Left renal cortex interstitium (tissue), 4 donors: ENCODE measurements at places on chromosomes 13 and 19. TPM values are rescaled to one million over a fixed set of nuclear protein-coding genes. Genes with fewer than 3 reads are reported as not detected.

GRCh38 chr13:101258509-101258908, 157.8 kb downstream of the NALCN start:
- DNase-seq = no peak

GRCh38 chr13:110392510-110393240, 85.6 kb downstream of the COL4A2 start:
- no peak for DNase-seq

DNA sequence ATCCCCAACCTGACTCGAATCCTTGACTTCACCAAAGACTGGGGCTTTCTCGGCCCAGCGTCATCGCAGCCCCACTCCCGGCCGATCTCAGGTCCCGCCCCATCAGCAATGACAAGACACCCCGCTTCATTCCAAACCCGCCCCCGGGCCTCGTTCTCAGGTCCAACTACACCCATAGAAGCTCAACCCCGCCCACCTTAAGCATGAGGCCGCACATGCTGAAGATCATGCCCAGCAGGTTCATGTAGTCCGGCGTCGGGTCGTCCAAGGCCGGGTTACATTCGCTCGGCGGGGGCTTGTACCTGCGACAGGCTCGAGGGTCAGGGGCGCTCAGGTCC, 2.3 kb downstream of the WDR83 start:
- no peak for DNase-seq

DNA sequence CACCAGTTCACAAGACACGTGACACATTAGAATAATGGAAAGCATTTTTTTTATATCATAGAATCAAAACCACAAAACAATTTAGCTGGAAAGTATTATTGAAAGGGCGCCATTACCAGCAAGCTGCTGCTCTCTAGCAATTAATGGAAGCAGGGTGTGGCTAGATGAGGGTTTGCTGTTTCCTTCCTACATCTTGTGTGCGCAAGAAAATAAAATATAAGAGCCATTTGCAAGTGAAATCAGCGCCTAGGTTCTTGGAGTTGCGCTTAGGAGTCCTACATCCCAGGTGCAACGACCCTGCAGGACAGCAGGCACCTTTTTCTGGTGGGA, 140.9 kb downstream of the ZNF536 start:
- DNase-seq = no peak

DNA sequence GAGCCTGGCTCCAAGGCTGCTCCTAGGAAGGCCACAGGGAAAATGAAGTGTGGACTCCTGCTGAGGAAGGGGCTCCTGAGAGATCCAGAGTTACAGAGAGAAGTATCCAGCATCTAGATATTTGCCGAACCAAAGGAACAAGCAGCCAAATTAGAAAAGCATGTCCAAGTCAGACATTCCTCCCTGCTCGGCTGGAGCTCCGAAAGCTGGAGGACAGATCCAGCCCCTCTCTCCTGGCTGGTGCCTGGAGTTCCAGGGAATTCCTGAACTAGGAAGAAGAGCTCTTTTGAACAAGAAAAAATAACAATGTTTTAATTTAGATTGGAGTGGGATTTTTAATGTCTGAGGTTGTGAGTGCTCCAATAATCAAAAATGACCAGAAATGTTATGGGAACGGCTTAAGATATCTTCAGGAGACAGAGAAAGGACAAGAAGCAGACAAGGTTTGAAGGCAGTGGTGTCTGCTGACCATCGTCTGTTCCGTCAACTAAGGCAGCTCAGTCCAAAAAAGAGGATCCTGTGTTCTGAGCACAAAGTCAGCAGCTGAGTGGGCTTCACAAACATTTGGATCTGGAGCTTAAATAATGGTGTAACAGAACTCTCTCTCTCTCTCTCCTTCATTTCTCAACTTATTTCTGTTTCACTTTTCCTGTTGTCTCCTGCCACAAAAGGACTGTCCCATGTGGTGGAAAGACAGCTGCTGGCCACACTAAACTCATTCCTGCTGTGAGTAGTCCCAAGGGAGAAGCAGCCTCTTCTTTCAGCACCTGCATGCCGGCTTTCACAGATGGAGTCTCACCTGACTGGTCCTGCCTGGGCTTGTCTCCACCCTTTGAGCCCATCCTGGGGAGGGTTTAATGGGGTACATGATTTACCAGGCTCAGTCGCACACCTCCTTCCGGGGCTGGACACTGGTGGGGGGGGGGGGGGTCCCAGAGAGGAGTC, 31.5 kb upstream of the IRS2 start:
- DNase-seq = no peak

DNA sequence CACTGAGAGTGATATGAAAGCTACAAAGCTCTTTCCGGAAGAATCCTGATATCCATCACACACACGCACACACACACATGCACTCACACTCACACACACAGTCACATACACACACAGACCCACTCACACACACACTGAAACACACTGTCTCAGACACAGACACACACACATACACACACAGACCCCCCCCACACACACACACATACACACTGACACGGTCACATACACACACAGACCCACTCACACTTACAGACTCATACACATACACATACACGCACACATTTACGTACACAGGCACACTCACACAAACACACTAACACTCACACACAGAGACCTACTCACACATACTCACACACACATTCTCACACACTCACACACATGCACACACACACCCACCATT, 58.6 kb downstream of the LIG4 start:
- no peak for DNase-seq

DNA sequence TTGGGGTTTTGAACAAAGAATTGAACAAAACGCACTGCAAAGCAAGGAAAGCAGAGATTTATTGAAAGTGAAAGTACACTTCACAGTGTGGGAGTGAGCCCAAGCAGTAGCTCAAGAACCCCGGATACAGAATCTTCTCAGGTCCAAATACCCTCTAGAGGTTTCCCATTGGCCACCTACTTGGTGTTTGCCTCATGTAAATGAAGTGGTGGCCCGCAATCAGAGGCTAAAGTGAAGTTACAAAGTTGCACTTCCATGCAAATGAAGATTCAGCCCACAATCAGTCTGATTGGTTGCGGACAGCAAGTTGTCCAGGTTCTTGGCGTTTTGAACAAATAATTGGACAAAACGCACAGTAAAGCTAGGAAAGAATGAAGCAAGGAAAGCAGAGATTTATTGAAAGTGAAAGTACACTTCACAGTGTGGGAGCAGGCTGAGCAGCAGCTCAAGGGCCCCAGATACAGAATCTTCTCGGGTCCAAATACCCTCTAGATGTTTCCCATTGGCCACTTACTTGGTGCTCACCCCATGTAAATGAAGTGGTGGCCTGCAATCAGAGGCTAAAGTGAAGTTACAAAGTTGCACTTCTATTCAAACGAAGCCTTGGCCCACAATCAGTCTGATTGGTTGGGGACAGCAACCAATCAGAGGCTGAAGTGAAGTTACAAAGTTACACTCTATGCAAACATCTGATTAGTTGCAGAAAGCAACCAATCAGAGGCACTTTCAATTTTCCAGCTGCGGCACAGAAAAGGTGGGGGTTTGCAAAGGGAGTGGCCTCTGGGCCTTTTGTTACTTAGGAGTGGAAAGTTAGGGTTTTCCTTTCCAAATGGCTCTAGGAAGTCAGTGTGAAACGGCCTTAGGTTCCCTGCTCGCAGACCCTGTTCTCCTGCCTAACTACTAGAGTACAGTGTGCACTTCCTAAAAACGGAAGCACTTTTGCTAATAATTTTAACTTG, 4.8 kb upstream of the TM9SF2 start:
- DNase-seq = no peak

DNA sequence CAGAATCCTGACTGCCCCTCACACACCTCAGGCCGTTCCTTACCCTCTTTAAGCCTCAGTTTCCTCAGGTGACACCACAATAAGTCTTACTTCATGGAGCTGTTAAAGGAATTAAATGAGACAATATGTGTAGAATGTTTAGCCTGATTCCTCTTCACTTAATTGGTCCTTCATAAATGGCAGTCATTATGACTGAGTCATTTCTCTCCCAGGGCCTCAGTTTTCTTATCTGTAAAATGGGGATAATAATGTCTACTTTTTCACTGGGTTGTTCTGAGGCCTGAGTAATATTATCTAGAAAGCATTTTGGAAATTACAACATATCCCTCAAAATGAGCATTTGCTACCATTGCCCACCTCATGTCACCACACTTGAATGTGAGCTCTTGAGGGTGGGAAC, 21.6 kb downstream of the POU2F2 start:
- DNase-seq = no peak

- no peak for DNase-seq
Observed at GRCh38 chr13:42477596-42478190, 96.3 kb upstream of the TNFSF11 start.

GRCh38 chr19:12782174-12782423, 6.7 kb upstream of the HOOK2 start:
- no peak for DNase-seq

DNA sequence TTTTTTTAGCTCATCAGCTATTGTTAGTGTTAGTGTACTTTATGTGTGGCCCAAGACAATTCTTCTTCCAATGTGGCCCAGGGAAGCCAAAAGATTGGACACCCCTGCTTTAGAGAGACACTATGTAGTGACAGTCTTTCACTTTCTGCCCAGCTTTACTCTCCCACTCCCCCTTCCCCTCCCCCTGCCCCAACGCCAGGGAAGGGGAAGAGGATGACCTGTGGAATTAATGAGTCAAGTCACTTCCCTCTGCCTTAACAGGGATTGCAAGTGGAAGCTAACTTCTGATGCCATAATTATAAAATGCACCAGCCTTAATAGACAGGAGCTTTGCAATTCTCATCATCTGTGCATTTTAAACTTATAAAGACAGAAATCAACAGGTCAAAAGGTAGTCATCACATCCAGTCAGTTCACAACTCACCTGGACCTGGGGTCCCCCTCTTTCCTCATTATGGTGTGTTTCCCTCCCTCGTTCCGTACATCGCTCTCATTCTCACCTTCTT, 1.6 kb downstream of the ZNF415 start:
- no peak for DNase-seq

- DNase-seq = no peak
Observed at GRCh38 chr19:48826606-48827020, 9.7 kb downstream of the HSD17B14 start.

DNA sequence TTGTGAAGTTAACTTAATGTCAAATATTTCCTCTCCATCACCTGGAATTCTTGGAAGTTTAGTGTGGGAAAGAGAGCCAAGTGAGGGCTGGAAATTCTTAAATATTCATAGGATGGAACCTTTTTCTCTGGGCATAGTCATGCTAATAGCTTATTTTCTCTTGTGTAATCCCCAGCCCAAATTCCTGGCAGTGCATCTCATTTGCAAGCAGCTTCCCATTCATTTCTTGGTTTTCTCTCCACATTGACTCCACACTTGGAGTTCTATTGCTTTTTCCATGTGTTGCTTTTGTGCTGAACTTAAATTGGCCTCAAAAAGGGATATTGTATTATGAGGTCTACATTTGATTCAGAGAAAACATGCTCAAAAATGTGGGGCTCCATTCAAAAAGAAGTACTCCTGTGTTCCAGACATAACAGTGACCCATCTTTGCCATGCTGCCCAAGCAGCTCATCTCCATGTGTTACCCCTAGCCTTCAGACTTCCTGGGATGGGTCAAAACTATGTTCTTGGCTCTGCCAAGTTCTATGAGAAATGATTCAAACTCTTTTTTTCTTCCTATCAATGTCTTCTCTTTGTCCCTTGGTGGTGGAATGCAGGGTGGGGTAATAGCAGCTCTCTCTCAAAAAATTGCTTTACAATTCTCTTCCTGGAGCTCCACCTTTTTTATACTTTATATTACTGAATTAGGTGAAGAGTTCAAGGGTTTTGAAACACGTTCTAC, 2471.5 kb downstream of the PCDH9 start:
- no peak for DNase-seq

GRCh38 chr13:95573221-95573620, 20.7 kb downstream of the CLDN10 start:
- no peak for DNase-seq

DNA sequence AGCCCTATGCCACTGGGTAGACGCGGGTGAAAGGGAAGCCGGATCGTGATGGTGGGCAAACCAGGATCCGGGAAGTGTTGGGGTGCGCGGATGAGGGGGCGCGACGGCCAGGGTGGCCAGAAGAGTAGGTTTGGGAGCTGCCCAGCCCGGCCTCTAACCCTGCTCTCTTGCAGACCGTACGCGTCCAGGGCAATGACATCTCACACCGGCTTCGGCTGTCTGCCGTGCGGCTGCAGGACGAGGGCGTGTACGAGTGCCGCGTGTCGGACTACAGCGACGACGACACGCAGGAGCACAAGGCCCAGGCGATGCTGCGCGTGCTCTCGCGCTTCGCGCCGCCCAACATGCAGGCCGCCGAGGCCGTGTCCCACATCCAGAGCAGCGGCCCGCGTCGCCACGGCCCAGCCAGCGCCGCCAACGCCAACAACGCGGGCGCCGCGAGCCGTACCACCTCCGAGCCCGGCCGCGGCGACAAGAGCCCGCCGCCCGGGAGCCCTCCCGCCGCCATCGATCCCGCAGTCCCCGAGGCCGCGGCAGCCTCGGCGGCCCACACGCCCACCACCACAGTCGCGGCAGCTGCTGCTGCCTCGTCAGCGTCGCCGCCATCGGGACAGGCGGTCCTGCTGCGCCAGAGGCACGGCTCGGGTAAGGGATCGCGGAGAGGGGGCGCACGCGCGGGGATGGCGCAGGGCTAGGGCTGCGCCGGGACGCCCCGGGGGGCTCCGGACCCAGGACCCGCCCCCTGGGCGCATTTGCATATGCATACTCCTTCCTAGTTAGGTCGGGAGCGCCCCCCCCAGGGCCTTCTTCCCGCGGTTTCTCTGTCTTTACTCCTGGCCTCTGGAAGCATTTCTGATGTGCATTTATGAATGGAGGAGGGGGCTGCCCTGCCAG, 4.1 kb downstream of the VSTM2B start:
- DNase-seq = no peak

DNA sequence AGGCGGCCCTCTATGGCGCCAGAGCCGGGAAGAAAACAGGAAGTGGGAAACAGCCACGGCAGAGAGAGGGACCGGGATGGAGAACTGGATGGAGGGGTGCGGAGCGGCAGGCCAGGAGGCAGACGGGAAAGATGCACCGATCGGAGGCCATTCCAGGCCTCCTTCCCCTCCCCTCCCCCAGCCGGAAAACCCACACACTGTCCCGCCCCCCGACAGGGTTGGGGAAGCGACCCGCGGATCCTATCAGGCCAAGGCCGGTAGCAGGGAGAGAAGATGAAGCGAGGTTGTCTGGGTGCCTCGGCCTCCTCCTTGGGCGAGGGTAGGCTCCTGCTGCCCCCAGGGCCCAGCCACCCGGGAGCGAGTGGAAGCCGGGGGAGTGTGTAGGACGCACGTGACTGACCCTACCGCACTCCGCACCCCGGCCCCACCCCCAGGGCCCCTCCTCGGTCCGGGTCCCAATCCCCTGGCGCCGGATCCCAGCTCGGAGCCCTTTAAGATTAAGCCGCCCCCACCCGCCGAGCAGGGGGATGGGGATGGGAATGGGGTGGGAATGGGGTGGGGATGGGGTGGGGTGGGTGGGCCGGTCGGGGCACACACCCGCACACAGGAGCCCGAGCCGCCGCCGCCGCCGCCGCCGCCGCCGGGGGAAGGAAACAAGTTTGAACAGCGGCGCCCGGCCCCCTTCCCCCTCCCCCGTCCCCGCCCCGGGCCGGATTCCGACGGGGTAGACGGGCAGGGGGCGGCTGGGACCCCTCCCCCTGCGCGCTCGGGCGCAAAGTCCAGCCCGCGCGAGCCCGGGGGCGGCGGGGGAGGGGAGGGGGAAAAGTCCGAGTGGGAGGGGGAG, 1.5 kb downstream of the ERF start:
- DNase-seq = no peak

GRCh38 chr13:99018418-99019180, 40.7 kb upstream of the DOCK9 start:
- no peak for DNase-seq

The ZNF443 gene
- 12.4 TPM for polyA plus RNA-seq

The PTGIR gene
- polyA plus RNA-seq = 2.1 TPM

The NFILZ gene
- not detected for polyA plus RNA-seq

The ZNF583 gene
- 9.8 TPM for polyA plus RNA-seq

The KIR3DL1 gene
- polyA plus RNA-seq = not detected

The WDR87 gene
- polyA plus RNA-seq = not detected

The EXOC3L2 gene
- polyA plus RNA-seq = 15.3 TPM
